ENCODE measurements at places on chromosomes 6 and 20.

GRCh38 chr20:51807720-51808250 is 5.5 kb upstream of the SALL4 start:
- no peak for DNase-seq

- DNase-seq, result no peak
Observed at GRCh38 chr6:126175251-126175650, 164.7 kb upstream of the CENPW start.

DNA sequence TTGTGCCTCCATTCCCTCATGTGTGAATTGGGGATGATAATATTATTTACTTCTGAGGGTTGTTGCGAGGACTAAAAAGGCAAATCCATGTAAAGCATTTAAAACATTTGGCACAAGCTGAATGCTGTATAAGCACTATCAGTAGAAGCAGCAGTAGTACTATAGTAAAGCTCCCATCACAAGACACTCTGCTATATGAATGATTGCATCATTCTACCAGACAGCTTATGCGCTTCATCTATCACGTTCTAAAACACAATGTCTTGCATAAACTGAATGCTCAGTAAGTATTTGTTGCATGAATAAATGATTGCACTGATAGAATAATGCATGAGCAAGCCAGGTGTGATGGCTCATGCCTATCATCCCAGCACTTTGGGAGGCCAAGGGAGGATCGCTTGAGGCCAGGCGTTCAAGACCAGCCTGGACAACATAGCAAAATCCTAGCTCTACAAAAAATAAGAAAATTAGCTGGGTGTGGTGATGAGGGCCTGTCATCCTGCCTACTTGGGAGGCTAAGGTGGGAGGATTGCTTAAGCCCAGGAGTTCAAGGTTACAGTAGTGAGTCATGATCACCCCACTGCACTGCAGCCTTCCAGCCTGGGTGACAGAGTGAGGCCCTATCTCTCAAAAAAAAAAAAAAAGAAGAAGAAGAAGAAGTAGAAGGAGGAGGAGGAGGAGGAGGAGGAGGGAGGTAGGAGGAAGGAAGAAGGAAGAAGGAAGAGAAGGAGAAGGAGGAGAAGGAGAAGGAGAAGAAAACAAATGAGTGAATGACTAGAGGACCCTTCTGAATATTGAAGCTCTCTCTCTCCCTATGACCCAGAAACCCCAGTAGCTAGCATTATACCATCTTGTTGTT is 50.0 kb upstream of the FOXO3 start:
- DNase-seq, result no peak

DNA sequence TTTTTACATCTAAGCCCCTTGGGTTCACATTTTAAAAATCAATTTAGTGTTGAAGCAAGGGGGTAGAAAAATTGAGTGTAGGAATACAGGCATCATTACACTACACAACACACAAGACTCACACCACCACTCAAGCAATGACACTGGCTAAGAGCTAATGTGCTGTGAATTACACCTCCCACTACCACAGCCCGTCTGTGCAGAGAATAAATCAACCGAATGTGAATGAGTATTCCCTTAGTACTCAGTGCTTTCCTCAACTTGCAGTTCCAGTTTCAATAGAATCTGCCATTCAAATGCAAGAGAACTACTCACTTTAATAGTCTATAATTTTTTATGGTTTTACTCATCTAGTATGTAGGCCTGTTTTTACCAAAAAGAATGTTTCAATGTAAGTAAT is 114.4 kb downstream of the PDSS2 start:
- DNase-seq, result no peak

- no peak for DNase-seq
Observed at GRCh38 chr6:21823371-21823770, 229.8 kb downstream of the SOX4 start.

DNA sequence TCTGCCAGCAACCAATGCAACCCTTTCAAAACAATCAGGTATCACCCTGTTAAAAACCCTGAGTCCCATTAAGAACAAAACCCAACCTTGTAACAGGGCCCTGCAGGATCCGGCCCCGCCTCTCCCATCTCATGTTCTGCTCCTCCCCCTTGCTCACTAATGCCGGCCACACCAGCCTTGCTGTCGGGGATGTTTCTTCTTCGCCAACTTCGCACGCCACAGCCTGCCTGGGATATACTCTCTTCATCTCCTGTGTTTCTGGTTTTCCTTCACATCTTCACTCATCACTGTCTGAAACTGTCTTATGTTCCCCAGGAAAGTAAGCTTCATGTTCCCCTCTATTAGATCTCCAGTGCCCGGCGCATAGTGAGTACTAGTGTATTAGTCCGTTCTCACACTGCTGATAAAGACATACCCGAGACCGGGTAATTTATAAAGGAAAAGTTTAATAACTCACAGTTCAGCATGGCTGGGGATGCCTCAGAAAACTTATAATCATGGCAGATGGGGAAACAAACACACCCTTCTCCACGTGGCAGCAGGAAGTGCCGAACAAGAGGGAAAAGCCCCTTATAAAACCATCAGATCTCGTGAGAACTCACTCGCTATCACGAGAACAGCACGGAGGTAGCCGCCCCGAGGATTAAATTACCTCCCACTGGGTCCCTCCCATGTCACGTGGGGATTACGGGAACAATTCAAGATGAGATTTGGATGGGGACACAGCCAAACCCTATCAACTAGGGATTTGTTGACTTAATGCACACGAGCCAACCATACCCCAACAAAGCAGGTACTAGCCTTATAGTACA is 5.1 kb downstream of the TP53RK start:
- peak; percentile 78 for DNase-seq

GRCh38 chr6:42279966-42280629 is 62.4 kb upstream of the MRPS10 start:
- DNase-seq, result peak; percentile 45

GRCh38 chr6:67133973-67134372 is 1426.9 kb upstream of the EYS start:
- DNase-seq, result no peak

- no peak for DNase-seq
Observed at GRCh38 chr6:10381830-10382208, 33.1 kb downstream of the TFAP2A start.

DNA sequence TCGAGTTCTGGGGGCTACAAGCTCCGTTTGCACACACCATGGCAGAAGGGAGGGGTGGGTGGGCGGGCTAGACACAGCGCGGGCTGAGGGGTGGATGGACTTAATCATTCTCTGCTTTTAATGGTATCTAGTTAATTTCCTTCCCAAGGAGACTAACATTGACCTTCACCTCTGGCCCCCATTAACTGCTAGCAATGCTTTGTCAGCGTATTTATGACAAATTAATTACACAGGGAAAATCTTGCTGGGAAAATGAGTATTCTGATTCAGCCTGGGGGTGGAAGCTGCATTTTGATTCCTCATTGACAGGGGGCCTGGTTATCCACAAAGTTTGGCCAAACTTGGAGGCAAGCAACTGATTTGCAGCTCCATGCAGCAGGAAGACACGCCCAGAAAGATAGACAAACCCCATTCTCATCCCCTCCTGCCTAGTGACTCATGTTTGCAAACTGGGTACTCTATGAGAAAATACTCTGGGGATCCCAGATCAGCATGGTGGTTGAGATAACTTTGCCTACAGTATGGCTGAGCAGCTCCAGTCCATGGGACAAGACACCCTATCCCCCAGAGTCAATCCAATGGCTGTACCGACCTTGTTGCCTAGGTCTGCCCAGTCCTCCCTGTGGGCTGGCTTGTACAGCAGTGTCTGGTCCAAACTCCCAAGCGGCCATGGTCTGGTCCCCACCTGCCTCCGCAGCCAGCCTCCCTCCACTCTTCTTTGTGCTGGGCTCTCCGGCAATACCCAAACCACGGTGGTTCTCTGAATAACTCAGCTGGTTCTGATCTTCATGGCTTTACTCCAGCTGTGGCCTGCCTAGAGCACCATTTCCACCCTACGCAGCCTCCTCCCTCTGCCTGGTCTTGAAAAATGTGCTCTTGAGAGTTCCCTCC is 19.7 kb downstream of the ZBP1 start:
- DNase-seq, result no peak

- no peak for DNase-seq
Observed at GRCh38 chr6:54217018-54217417, 91.2 kb upstream of the TINAG start.

GRCh38 chr20:19486446-19486845 is 271.6 kb upstream of the RIN2 start:
- no peak for DNase-seq

GRCh38 chr6:41256383-41256782 is 28.2 kb downstream of the TREML4 start:
- no peak for DNase-seq

GRCh38 chr20:13331536-13331935 is 110.5 kb downstream of the ISM1 start:
- peak; percentile 43 for DNase-seq

DNA sequence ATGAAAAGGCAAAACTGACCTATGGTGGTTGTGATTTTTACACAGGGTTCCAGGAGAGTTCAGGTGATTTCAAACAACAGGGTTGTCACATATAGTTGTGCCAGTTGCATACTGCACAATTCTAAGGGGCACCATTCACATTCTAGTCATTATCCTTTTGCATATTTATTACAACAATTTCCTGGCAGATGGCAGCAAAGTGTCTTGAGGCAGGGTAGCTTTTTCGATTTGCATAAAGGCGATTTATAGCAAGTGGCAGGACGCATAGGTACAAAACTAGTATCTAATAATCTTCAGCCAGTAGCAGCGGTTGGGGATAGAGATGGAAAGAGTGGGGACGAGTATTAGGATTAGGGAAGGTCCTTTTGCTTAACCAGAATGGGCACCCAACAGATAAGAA is 46.5 kb upstream of the TRAF3IP2 start:
- no peak for DNase-seq

DNA sequence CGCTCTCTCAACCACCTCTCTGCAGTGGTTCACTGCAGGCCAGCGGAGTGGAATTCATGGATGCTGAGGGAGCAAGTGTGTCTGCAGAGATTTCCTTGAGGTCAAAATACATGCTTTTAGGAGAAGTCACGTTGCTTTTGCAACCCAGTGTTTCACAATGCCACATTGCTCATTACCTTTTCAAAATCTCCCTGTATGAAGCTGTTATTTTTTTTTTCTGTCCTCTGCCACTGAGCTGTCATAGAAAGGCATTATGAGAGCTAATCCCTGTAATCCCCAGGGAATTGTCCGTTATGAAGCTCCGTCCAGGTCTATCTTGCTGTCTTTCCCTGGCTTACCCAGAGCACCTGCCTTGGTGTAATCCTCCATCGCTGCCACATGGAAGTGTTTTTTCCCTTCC is 60.5 kb upstream of the SLC22A23 start:
- DNase-seq, result peak; percentile 85

DNA sequence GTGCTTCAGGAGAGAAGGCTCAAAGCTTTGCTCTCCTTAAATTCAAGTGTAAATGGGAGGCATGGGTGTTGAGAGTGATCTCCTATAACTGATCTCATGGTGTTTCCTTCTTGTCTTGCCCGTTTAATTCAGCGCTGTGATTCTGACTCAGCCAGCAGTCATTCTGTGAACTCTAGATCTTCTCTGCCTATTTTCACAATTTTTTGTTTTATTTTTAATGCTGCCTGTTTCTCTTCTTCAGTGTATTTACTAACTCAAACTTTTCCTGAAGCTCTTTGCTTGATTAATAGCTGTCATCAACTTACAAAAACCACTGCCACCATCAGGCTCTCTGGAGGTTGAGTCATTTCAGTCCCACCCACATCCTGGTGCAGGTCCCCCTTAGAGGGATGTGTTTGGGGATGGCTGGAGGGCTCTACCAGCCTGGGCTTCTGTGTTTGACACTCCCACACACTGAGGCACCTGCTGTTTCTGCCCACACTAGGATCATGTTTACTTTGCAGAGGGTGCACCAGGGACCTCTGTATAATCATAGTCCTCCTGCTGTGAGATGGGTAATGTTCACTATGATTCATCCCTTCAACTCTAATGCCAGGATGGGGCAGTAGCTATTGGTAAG is 94.0 kb downstream of the SHLD1 start:
- peak; percentile 54 for DNase-seq

- no peak for DNase-seq
Observed at GRCh38 chr6:15293674-15294073, 47.8 kb downstream of the JARID2 start.

DNA sequence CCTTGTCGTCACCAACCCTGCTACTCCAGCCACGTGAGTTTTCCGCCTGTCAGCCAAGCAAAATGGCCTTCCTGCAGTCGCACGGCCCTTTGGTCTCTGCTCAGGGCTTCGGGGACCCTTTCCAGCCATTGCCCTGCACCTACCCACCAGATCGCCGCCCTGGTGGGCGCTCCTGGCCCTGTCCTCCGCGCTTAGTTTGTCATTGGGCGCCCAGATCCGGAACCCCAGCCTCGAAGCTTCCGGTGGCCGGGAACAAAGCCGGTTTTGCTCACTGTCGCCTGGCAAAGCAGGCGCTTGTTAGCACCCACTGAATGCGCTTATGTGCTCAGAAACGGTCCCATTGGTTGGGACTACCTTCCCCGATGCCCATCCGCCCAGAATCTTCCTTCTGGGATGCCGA is 536 bp downstream of the ZFP57 start:
- DNase-seq, result no peak

DNA sequence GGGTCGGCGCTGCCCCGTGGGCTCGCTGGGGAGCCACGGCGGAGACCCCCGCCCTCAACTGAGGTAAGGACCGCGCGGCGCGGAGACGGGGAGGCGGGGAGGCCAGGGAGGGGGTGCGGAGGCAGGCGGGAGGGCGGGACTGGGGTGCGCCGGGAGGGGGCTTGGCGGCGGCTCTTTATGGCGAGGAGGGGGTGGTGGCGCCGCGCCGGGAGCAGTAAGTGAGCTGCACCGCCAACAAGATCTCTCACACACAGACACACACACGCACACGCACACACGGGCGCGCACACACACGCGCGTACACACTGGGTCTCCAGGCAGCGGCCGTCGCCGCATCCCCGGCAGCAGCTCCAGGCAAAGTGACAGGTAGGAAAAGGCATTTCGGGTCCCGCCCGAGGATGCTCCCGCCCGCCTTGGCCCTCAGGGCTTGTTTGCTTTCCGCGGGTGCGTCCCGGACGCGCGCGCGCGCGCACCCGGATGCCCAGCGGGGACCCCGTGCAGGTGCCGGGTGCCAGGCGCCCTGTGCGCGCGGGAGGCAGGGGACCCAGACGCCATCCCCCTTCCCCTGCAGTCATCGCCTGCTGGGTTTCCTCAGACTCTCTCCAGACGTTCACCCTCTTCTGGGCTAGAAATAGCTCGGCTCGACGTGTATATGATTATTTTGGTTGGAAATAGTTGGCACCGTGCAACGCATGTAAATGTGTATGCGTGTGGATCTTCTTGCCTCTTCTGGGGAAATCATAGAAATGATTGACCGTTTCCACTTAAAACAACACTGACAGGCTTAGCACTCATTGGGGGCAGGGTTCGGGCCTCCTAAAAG is at the start of gene PLCB4:
TSS of gene PLCB4 (plus strand) at position 247 of the 823 bp plus-strand sequence. CDS start 238,728 bp downstream, outside the sequence.
- DNase-seq, result peak; percentile 35

GRCh38 chr6:169647637-169648036 is 54.2 kb downstream of the WDR27 start:
- no peak for DNase-seq
